OCI-M1 (cell line): ENCODE measurements at places on chromosomes 3 and 15.

DNA sequence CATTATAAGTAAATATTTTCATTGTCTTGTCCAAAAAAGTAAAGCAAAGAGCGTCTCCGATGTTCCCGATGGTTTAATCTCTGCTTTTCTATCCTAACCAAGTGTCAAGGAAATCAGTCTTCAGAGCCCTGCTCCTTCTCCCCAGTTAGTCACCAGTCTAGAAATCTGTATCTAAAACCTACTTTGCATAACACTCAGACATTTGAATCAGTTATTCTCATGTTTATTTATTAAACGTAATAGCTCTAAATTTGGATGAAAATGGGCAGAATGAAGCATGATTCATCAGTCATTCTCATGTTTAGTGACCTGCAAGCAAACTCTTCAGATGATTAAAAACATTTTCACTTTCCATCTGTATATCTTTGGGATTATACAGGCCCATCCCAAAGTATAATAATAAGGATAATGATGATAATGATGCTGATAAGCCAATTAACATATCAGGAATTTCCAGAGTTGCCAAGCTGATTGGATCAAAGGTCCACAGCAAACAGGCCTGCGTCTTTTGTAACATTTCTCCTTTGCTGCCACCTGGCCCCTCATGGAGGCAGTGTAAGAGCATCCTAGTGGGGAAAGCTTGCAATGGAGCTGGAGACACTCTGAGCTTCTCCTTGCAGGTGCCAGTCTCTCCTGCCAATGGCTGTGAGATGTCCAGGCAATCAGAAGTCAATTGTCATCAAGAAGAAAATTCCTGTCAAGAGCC lies 273.9 kb downstream of the IGSF11 start:
- DNase-seq = no peak

GRCh38 chr3:62630664-62631063 lies 244.6 kb downstream of the CADPS start:
- no peak for DNase-seq

DNA sequence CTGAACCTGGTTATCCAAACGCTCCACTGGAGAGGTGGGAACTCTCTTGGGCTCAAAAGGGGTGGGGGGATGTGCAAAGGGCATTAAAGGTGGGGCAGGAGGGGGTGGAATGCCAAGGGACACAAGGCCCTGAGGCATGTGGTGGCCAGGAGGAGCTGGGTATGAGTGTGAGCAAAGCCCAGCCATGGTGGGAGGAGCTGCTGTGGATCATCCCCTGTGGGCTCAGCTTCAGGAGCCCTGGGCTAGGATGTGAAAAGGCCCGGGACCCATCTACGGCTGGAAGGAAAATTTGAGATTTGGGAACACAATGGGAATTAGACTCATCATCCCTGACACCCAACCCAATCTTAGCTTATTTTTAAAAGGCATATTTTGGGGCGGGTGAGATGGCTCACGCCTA lies 33.3 kb downstream of the MGLL start:
- no peak for DNase-seq

GRCh38 chr3:71237672-71238071 lies 345.9 kb downstream of the FOXP1 start:
- DNase-seq = no peak

GRCh38 chr3:145900056-145900829 lies 260.7 kb downstream of the PLOD2 start:
- DNase-seq = no peak

DNA sequence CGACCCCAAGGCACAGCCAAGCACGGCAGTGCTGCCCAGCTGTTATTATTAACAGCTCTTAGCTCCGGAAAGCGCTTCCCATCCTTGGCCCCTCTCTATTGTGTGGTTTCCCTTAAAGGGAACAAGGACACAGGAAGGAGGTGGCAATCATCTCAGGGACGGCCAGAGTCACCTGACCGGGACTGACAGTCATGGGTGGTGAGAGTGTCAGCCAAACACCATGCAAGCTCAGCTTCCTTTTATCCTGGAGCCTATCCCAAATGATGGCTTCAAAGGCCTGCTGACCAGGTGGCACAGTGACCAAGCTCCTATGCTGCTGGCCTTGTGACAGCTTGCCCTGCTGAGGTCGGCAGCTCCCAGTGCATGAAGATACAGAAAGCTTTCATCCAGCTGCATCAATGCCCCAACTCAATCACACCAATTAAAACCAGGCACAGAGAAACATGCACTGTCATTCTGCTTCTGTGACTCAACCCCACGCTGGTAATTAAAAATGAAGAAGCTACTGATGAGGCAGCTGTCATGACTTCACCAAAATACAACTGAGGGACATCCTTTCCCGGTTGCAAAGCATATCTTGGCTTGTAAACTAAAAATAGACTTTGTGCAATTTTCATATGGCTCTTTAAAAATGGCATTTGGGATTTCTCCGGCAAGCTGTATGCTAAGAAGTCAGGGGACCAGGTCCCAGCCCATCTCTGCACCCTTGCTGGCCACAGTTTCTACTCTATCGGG lies 34.0 kb downstream of the PCSK6 start:
- DNase-seq = peak; percentile 75

- DNase-seq = no peak
These were observed 868.6 kb upstream of the SEMA6D start for GRCh38 chr15:46848704-46849103.

GRCh38 chr3:52354676-52355075 lies 38.6 kb downstream of the DNAH1 start:
- DNase-seq = no peak

DNA sequence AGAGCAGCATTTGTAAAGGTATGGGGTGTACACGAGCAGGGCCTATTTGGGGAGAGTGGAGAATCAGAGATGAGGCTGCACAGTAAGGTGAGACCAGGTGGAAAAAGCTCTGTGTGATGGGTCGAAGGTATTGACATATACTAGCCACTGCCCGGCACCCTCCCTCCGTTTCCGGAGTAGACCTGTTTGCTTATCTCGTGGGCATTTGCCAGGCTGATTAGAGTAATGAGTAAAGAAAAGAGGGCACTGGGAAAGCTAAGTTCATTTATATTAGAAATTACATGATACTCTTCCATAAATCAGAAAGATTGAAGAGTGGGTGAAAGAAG lies 46.2 kb upstream of the ATG7 start:
- no peak for DNase-seq

DNA sequence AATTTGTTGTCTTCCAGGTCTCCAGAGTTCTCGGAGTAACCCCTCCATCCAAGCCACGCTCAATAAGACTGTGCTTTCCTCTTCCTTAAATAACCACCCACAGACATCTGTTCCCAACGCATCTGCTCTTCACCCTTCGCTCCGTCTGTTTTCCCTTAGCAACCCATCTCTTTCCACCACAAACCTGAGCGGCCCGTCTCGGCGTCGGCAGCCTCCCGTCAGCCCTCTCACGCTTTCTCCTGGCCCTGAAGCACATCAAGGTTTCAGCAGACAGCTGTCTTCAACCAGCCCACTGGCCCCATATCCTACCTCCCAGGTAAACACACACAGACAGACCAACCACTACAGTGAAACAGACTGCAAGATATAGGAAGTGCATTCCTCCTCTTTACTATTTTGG lies 87.9 kb upstream of the BLM start:
- no peak for DNase-seq

DNA sequence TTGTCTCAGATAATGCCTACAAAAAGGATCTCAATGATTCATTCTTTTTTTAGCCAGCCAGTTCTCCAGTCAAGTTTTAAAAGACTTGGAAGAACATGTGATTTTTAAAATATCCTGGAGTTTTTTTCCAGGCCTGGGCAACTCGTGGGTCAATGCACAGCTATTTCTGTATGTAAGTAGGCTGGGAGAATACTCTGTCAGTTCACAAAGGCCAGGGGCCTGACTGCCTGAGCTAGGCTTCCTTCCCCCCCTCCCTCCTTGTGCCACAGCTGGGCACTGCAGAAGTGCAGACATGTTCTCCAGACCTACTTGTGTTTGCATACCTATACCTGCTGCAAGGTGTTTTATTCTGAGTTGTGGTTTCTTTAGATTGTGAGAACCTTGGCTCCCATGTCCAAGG lies 43.7 kb downstream of the CTDSPL start:
- no peak for DNase-seq

- DNase-seq = no peak
These were observed 788 bp downstream of the FOXB1 start for GRCh38 chr15:60004846-60005351.

GRCh38 chr3:155096303-155097008 lies 16.3 kb downstream of the MME start:
- no peak for DNase-seq

- DNase-seq = peak; percentile 59
These were observed 136.0 kb upstream of the RAP2B start for GRCh38 chr3:153026026-153026425.

DNA sequence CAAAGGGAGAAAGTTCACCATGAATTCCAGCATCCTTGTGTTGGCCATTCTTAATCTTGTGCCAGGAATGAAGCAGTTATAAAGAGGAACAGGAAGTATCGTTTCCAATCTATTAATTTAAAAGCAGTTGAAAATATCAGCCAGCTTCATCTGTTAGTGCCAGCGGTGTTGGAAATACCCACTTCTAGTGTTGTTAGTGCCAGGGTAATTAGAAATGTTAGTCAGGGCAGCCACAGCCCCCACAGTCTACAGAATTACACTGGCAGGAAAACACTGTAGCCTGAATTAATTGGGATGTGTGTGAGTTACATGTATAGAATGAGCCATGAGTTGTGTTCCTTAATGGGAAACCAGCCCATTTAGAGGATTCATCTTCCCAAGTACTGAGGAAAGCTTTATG lies 127.8 kb downstream of the GHSR start:
- DNase-seq = no peak

DNA sequence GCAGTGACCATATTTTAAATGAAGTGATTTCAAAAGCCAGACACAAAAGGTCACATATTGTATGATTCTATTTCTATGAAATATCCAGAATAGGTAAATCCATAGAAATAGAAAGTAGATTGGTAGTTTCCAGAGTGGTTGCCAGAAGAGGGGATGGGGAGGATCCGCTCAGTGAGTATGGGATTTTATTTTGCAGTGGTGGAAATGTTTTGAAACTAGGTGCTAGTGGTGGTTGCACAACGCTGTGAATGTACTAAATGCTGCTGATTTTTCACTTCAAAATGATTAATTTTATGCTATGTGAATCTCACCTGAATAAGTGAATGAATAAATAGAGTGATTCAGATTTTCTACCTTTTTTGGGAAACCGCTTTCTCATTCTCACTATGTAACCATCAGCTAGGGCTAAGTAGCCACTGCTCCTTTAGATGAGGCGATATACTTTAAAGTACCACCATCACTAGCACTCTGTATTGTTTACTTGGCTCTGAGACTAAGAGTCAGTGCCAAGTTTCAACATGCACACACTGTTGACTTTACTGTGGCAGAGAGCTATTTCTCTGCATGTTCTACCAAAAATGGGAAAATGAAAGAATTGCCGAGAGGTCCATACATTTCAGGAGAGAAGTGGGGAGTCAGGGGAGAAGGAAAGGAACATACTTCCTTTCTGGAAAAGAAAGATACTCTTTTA lies 90.7 kb upstream of the GOLIM4 start:
- DNase-seq = no peak

DNA sequence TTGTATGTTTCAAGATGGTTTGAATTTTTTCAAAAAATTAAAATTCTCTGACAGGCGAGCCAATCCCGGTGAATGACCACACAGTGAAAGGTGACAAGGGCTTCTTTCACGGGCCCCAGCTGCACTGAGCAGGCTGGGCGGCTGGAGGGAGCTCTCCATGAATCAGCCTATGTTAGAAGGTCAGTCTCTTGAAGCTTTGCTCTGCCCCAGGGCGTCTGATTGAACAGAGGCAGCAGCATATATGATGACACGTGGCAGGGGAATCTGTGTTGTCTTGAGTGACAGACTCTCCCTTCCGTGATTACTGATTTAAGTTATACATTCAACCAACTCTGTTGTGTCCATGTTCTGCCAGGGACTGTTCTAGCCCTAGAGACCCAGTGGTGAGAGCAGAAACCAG lies 51.5 kb downstream of the ISG20 start:
- no peak for DNase-seq

DNA sequence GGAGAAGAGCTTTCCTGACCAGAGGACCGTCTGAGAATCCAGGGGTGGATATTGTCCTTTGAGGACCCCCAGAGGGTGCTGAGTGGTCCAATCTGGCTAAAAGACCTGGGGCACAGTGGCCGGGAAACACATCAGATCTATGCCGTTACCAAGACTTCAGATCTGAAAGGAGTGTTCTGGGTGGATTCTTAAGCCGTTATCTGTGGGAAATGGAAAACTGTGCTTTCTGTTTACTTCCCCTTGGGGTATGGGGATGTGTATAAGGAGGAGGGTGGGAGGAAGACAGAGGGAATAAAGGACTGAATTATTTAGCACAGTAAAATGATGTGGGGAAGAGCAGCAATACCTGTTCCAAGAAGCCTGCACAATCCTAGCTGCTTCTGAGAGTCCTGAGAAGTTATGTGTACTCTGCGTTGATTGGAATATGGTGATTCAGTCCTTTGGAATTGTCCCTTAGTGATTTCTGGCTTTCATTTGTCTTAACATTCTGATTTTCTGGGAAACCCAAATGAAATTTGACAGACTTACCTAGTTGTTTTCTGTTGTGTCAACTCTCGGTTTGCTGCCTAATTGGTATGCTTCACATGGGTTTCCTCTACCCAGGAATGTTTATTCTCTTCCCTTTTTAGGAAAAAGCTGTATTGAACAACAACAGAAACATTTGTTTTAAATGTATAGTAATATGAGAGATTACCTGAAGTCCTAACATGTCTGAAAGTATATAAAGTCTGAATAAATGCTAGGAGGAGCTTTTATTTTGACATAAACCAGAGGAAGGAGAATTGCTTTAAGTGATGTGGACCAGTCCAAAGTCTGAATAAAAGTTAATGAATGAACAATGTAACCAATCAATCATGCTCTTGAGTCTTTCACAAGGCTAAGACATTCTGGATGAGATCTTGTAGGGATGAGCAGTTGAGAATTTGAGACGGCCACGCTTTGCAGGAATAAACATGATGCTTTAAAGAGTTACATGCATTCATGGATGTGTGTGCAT lies 427.1 kb upstream of the C2CD4B start:
- no peak for DNase-seq

DNA sequence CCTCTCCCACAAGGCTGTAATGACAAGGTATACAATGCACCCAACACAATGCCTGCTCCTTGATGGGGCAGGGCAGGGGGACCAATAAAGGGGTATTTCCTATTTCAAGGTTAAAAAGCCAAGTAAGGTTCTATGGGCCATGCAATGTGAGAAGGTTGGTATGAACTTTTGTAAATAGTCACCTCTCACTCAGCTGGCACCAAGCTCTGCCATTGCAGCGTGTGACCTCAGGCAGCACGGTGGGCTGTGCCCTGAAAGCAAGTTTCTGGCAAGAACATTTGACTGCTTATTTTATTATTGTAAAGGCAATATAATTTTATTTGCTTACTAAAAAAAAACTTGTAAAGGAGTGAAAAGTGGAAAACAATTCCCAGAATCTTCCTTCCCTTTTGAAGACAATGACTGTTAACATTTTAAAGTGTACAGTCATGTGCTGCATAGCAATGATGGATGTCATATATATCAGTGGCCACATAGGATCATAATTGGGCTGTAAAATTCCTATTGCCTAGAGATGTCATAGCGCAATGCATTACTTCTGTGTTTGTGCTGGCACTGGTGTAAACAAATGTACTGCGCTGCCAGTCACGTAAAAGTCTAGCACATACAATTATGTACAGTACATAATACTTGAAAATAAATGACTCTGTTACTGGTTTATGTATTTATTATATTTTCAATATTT lies 167.3 kb upstream of the RORA start:
- no peak for DNase-seq
